ENCODE measurements at places on chromosomes 5 and 9.

GRCh38 chr5:108818613-108819272 lies 71.0 kb downstream of the FER start:
- DNase-seq, result no peak

GRCh38 chr9:105255421-105255820 lies 11.0 kb downstream of the SLC44A1 start:
- no peak for DNase-seq

- no peak for DNase-seq
Observed at GRCh38 chr9:22131817-22132216, 122.7 kb upstream of the CDKN2B start.

GRCh38 chr5:68319706-68320412 lies 104.3 kb downstream of the PIK3R1 start:
- no peak for DNase-seq

GRCh38 chr9:9389904-9390303 lies 1222.9 kb downstream of the PTPRD start:
- no peak for DNase-seq

GRCh38 chr9:114283551-114284111 lies 39.3 kb upstream of the ORM1 start:
- DNase-seq, result no peak

GRCh38 chr9:133164191-133164590 lies 477 bp upstream of the GBGT1 start:
- no peak for DNase-seq

GRCh38 chr9:98362624-98363252 lies 107.3 kb upstream of the TBC1D2 start:
- no peak for DNase-seq

DNA sequence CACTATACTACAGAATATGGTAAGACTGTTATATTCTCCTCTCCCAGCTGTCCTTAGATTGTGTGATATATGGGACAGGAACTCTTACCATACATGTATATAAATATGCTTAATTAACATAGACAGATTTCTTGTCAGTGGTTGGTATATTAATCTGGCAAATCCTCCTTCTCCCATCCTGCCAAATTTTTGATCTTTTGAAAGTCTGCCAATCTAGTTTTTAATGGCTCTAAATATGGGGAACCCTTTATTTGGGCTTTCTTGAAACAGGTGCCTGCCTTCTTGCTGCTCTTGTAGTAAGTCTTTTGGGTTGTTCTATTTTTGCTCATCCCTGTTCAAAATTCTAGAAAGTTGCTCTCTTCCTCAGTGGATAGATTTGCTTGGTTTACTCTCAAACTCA lies 63.5 kb downstream of the SPATA31D1 start:
- DNase-seq, result no peak

DNA sequence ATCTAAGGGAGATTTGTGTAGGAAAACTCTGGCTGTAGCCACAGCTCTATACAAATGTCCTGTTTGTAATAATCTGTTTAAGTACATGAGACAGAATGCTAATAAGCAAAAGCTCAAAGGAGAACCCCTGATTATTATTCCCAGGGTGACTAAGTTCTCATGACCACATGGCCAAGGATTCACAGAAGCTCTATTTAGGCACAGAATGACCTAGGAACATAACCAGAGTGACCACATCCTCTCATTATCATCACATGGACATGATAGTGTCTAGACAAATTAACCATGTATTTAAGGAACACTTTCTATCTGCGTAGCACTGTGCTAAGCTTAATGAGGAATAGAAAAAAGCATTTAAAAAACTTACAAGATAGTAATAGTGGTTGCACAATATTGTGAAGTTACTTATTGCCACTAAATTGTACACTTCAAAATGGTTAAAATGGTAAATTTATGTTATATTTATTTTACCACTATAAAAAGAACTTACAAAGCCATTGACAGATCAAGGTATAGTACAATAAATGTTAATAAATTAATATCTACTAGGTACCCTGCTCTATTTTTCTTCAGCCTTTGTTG lies 56.3 kb downstream of the STX17 start:
- no peak for DNase-seq

GRCh38 chr5:36156121-36156601 lies 4.2 kb downstream of the SKP2 start:
- DNase-seq, result no peak

DNA sequence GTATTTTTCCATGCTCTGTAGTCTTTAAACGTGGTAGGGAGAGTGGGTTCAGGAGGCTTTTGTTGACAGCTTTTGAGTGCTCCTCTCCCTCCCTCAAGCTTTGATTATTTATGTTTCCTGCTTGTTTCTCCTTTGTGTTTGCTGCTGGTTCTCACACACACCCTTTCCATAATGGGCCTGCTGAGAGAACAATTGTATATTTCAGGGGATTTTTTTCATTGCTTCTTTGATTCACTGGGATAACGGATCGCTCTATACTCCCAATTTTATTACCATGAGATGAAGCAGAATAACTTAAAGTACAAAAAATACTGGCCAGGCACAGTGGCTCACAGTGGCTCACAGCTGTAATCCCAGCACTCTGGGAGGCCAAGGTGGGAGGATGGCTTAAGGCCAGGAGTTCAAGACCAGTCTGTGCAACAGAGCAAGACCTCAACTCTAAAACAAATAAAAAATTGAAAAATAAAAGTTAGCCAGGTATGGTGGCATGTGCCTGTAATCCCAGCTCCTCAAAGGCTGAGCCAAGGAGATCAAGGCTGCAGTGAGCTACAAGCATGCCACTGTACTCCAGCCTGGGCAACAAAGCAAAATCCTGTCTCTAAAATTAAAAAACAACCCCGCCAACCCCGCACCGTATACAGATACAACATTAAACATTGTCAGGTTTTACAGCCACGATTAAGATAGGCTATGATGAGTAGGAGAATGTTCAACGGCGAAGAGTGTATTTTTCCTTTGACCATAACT lies 66.9 kb downstream of the USP20 start:
- DNase-seq, result no peak

DNA sequence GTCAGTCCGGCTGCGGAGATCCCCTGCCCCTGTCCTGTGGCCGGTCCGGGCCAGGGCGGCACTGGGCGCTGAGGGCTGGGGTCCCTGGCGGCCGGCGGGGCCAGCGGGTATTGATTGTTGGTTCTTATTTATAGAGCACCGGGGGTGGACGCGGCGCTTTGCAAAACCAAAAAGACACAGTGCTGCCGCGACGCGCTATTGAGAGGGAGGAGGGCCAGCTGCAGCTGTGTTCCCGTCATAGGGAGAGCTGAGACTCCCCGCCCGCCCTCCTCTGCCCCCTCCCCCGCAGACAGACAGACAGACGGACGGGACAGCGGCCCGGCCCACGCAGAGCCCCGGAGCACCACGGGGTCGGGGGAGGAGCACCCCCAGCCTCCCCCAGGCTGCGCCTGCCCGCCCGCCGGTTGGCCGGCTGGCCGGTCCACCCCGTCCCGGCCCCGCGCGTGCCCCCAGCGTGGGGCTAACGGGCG lies 2.5 kb downstream of the LRRC26 start:
- DNase-seq, result no peak

GRCh38 chr9:90059436-90059835 lies 454.6 kb downstream of the GADD45G start:
- DNase-seq, result no peak

DNA sequence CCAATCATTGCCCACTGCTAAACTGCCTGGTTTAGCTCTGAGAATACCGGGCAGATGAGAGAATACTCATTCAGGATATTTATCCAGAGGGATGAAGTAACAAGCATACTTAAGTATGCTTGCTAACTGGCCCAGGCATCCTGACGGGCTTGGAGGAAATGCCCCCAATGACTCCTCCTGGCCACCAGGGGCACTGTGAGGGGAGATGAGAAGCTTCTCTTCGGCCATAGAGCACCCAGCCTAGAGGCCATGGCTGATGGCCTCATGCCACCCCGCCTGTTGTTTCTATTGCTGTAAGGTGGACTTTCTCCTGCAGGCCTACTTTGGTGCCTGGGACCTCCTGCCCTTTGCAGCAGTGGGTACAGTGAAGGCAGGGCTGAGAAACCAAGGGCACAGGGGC lies 134.5 kb upstream of the FSTL4 start:
- no peak for DNase-seq

DNA sequence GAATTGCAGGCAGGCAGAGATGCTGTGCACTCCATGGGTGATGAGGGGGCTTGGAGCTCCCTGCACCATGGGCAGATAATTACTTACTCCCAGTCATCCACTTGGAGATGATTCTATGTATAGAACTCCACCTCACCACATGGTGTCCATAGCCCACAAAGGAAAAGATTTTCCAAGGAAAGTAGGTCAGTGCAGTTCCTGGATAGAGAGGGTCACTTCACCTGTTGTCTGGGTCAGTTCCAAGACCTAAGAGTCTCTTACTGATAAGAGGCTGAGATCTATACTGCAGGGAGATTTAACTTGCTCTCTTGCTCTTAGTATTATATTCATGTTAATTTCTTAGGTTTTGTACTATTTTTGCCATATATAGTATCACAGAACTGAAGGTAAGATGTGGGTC lies 113.9 kb upstream of the BRINP1 start:
- no peak for DNase-seq

DNA sequence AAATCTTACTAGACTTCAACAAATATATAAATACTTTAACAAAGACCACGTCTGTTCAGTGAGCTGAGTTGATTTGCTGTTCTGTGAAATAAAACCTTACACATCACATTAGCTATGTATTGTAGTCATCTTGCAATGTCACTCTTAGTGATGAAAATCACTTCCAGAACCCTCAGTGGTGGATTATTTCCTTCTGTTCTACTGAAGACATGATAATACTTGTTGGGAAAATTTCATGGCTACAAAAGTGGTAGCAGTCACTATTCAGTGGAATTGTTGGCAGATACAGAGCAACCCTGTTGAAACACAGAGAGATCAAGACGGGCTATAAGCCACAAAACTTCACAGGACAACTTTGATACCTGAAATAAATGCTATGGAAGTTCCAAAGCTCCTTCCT lies 26.7 kb upstream of the FAM169A start:
- DNase-seq, result no peak

DNA sequence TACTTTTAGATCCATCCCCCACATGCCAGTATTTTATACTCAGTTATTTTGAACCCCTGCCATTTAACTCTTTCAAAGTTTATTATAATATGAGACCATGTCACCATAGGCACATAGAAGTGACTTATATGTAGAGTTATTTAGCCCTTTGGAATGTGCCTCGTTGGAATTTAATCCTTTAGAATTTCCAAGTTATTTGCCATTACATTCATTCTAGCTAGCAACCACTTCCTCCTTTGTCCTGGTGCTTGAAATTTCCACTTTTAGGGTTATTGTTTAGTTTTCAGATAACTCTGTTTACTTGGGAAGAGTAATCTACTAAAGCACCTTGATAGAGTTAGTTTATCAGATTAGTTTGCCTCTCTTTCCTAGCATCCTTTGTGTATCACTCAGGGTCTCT lies 82.8 kb upstream of the TLE1 start:
- no peak for DNase-seq

- no peak for DNase-seq
Observed at GRCh38 chr9:136661641-136662325, 933 bp upstream of the EGFL7 start.

GRCh38 chr9:137014776-137015539 lies 13.1 kb downstream of the ABCA2 start:
- DNase-seq, result no peak

DNA sequence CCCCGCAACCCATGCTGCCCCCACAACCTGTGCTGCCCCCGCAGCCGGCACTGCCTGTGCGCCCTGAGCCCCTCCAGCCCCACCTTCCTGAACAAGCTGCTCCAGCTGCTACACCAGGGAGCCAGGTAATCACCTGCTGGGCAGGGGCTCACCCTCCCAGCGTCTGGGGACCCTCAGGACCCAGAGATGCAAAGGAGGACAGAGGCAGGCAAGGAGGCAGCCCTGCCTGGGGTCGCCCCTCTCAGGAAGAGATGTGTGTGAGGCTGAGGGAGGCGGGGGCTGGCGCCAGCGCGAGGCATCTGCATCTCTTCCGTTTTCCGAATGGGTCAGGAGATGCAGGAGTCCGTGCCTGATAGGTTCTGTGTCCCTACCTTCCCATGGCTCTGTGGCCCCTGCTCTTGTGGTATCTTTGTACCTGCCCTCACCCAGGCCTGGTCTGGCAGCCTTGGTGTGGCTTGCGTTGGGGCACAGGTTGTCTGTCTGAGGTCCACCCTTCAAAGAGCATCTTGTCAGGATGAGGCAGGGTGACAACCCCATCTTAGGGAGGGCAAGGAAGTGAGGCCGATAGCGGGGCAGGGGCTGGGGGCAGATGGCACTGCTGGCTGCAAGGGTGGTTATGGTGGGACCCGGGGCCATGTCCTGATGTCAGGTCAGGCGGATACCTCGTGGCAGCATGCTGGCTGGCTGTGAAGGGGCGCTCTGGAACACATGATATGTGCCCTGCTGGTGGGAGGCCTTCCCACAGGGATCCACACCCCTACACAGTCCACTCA lies 75.7 kb downstream of the WNK2 start:
- DNase-seq, result peak; percentile 4

GRCh38 chr5:123976379-123977033 lies 464.5 kb downstream of the CSNK1G3 start:
- no peak for DNase-seq

GRCh38 chr5:14706615-14707021 lies 42.1 kb downstream of the OTULIN start:
- DNase-seq, result no peak

- no peak for DNase-seq
Observed at GRCh38 chr5:102855681-102856388, 100.7 kb downstream of the PAM start.

DNA sequence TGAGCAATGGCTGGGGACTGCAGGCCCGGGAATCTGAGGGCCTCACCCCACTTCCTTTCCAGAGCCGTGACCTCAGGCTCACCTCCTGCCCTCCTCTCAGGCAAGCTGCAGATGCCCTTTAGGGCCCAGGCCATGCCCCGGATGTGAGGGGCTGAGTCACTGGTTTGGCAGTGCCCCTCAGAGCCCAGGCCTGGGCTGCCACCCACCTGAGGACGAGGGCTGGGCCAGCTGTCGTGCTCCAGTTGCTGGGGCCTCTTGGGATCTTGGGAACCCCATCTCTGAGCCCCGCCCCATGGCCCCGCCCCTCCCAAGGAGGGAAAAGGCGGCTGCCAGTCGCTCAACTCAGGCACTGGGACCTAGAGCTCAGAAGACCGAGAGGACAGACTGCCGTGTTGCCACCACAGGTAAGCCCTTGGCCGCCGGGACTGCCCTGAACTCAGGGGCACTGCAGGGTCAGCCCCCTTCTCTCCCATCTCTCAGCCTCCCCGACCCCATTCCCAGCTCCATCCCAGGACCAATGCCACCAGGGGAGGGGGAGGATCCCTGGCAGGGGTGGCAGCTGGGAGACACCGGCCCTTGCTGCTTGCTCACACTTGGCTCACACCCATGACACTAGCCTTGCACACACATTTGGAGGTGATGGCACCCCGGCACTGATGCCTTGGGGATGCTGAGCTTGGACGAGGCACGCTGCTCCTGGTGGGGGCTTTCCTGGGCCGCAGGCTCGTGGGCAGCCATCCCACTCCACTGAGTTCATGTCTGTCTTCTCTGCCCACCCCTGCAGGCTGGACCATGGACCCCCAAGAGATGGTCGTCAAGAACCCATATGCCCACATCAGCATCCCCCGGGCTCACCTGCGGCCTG lies at the start of gene CYSRT1:
TSS of gene CYSRT1 (plus strand) at position 345 of the 865 bp plus-strand sequence. CDS start at position 793, 448 bp downstream.
- DNase-seq, result no peak
